ENCODE measurements at places on chromosomes 1 and 21.

DNA sequence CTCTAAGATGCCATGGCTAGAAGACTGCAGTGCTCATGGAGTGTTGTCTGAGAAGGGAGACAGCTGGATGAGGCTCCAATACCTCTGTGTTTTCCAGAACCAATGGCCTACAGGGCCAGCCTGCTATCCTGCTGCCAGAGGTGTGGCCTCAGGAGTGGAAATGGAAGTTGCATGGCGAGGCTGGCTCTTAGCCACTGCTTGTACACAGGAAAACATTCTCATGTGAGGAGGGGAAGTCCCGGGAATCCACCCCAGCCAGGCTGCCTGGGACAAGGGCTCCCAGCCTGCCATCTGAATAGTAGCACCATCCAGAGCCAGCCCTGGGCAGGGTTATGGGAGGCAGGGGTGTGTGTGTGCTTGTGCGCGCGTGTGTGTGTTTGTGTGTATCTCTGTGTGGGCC, 56.5 kb downstream of the SDC3 start:
- peak; percentile 69 for DNase-seq

DNA sequence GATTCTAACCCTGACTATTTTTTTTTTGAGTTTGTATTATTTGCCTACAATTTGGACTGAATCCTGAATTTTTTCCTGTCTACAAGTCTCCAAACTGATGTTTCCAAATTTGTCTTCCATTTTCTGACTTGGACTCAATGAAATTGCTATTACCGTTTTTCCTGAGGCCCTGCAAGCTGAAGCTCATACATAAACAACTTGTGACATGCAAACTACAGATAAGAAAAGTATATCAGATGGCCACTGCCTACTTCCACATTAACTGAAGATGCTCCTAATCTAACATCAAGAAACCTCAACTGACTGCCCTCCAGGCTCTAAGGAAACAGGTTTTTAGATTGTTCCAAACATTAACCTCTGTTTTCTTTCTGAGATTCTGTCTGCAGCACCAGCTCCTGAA, 51.1 kb upstream of the KLHDC7A start:
- no peak for DNase-seq

DNA sequence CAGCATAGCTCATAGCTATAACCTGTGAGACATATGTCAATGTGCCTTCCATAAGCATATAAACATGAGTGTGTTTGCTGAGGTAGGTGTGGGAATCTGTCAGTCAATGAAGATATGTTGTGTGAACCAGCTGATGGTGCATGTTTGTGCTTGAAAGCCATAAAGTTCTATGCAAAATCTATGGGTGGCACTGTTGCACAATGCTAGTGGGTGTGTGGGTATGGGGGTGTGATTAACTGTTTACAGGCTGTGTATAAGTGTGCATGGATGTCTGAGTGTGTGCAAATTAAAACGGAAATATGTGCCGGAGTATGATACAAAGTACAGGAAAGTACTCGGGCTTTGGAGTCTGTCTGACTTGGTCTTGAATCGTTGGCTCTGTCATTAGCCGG, 1.0 kb upstream of the ATP2B4 start:
- DNase-seq: peak; percentile 48

GRCh38 chr1:6831366-6831765, 46.1 kb downstream of the CAMTA1 start:
- DNase-seq: peak; percentile 28

GRCh38 chr1:172746091-172746949, 87.4 kb downstream of the FASLG start:
- peak; percentile 96 for DNase-seq

- DNase-seq: no peak
Measured at GRCh38 chr1:42449256-42449655, 6.6 kb downstream of the ZMYND12 start.

GRCh38 chr1:87279536-87279875, 49.2 kb upstream of the LMO4 start:
- no peak for DNase-seq

- no peak for DNase-seq
Measured at GRCh38 chr1:234913771-234914170, 214.9 kb downstream of the TOMM20 start.

- no peak for DNase-seq
Measured at GRCh38 chr1:47991673-47992072, 5.5 kb downstream of the TRABD2B start.

- DNase-seq: no peak
Measured at GRCh38 chr1:48944811-48945210, 168.1 kb upstream of the BEND5 start.

- no peak for DNase-seq
Measured at GRCh38 chr1:41586230-41586629, 101.7 kb upstream of the EDN2 start.

DNA sequence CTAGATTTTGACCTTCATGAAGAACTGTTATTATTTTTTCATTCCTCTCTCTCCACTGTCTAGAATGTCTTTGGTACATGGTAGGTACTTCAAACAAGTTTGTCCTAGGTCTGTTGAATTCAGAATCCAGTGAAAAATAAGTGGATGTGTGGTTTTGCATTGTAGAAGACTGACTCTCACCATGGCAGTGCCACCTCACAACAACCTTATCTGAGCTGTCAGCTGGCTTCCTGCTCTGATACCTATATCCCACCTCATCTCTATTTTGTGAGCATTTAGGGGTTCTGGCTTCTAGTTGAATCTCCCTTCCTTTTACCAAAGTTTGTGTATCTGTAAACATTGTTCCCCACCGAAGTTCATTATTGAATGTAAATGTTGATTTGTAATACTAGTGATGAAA, 9.1 kb downstream of the SWT1 start:
- DNase-seq: no peak

GRCh38 chr1:208181364-208181763, 62.8 kb downstream of the PLXNA2 start:
- no peak for DNase-seq

- DNase-seq: no peak
Measured at GRCh38 chr1:155940993-155941844, at the start of gene RXFP4. TSS of gene RXFP4 (plus strand) at chr1:155941638. CDS start at chr1:155941710, 72 bp downstream.

DNA sequence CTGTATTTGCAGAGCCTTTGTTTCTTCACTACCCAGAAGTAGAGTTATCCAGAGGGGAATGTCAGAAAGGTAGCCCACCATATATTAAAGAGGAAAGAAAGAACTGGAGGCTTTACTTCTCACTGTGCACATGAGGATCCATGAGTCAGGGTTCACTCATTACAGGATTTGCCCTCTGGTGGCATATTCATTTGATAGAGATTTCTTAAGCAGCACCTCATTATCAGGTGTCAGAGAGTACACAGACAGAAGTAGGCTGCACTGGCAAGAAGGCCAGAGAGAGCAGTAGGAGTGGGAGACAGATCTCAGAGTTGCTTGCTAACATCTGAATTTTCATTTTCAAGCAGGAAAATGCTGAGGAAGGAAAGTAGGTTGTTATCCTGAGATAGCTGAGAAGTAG, 123.8 kb downstream of the PIK3R3 start:
- DNase-seq: no peak

DNA sequence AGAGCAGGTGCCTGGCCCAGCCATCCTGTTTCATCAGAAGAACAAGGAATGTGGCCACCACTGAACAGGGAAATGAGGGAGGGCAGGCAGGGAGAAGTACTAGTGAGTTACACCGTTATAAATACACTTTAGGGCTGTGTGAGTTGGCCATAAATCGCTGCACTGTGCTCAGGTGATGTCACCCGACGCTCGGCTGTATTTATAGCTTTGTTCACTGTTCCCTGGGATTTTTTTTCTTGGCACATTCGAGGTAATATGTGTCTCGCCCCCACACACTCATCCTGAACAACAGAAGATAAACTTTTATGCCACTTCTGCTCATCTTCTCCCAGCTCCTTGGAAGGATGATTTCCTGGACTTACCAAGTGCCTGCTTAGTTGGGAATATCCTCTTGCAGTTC, 9.0 kb upstream of the KIRREL1 start:
- no peak for DNase-seq

DNA sequence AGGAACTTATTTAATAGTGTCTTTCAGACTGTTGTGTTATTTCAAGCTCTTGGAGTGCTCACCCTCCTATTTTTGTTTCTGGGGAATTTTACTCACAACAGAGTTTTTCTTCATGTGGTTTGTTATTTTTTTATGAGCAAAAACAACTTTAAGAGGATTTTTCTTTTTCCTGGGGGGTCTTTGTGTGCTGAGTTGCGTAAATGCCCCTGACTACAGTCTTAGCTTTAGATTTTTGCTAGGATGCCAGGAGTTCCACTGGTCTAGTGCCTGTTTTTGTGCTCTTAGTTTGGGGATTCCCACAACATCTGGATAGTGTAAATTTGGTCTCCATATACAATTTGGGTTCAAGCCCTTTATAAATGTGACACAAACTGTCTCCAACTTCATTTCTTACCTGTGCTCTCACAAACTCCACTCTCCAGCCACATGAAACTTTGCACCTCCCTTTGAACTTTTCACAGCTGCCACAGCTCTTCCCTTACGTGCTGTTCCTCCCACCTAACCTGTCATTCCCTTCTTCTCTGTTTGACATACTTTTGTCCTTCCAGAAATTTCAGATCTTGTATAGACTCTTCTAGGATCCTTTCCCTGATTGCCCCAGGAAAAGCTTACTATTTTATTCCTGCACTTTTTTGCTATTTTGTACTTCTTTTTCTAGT, 180.2 kb downstream of the CRB1 start:
- DNase-seq: no peak

- peak; percentile 82 for DNase-seq
Measured at GRCh38 chr1:11645670-11646265, 8.5 kb downstream of the FBXO2 start.

- DNase-seq: no peak
Measured at GRCh38 chr1:110164725-110165350, 14.5 kb downstream of the SLC6A17 start.

DNA sequence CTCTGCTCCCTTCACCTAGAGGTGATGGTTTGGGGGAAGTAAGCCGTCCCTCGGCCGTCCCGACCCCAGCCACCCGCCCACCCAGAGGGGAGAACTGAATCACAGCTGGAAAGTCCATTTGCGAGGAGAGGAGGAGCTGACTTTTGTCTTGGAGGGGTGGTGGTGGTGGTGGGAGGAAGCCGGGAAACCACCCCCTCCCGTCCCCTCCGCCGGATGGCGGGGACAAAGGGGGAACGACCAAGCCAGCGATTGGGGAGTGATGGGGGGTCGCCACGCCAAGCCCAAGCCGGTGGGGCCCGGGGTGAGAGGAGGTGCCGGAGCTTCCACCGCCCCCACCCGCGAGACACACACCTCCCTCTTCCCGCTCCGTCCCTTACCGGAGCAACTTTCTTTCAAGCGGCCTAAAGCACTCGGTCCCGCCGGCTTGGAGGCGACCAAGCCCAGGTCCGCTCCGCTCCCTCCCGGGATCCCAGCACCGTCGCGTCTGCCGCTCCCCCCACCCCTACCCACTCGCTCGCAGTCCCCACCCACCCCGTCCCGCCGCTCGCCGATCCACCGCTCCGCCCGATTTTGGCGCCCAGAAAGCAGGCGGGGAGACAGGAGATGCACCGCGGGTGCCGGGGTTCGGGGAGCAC, 540 bp downstream of the ARHGEF2 start:
- DNase-seq: peak; percentile 66

DNA sequence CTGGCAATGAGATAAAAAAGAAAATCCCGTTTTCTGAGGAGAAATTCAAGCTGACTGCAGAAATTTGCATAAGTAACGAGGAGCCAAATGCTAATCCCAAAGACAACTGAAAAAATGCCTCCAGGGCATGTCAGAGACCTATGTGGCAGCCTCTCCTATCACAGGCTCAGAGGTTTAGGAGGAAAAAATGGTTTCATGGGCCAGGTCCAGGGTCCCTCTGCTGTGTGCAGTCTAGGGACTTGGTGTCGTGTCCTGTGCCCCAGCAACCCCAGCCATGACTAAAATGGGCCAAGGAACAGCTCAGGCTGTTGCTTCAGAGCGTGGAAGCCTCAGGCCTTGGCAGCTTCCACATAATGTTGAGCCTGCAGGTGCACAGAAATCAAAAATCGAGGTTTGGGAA, 456.5 kb downstream of the DPYD start:
- no peak for DNase-seq

DNA sequence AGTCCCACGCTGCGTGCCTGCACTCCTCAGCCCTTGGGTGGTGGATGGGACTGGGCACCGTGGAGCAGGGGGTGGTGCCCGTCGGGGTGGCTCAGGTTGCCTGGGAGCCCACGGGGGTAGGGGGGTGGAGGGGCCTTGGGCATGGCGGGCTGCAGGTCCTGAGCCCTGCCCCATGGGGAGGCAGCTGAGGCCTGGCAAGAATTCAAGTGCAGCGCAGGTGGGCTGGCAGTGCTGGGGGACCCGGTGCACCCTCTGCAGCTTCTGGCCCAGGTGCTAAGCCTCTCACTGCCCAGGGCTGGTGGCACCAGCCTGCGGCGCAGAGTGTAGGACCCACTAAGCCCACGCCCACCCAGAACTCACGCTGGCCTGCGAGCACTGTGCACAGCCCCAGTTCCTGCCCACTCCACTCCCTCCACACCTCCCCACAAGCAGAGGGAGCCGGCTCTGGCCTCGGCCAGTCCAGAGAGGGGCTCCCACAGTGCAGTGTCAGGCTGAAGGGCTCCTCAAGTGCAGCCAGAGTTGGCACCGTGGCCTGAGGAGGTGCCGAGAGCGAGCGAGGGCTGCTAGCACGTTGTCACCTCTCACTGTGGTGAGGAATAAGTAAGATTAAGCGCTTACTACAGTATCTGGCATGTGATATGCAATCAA, 12.8 kb downstream of the TNNI3K start:
- DNase-seq: no peak

DNA sequence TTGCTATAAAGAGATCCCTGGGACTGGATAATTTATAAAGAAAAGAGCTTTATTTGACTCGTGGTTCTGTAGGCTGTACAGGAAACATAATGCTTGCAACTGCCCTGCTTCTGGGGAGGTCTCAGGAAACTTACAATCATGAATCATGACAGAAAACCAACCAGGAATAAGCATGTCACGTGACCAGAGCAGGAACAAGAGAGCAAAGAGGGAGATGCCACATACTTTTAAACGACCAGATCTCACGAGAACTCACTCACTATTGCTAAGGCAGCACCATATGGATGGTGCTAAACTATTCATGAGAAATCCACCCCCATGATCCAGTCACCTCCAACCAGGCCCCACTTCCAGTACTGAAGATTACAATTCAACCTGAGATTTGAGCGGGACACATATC, 49.8 kb upstream of the RCC1 start:
- DNase-seq: peak; percentile 39

DNA sequence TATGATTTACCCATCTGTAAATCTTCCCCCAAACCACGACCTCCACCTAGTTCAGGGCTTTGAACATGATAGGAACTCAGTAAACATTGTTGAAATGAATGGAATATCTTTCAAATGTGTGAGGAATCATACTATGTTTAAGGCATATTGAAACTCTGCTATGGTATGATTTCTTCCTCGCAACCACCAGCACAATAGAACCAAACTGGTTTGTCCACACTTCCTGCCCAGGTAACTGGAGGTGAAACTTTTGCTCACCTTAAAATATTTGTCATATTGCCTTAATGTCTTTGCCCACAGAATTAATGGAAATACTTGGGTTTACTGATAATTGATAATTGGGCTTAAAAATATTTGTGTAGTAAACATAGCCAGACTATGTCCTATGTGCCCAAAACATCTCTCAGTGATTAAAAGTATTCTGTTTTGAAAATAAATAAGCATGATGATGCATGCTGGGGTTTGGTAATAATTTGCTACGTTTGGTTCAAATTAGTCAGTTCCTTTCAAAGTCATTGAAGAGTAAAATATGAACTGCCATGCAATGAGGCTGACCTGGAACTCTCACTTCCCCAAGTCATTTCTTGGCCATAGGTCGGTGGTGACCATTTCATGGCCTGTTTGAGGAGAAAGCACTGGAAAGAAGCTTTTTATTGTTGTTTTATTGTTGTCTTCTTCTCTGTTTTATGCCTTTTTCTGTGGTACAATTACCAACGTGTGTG, 73.3 kb downstream of the TNFSF18 start:
- DNase-seq: no peak

- DNase-seq: peak; percentile 4
Measured at GRCh38 chr1:244271691-244272308, 179.9 kb downstream of the ADSS2 start.

Data from astrocyte of the hippocampus (primary cell).